ENCODE measurements at places on chromosomes 5 and 9.

GRCh38 chr5:91865915-91866314 is 482.8 kb upstream of the ARRDC3 start:
- peak; percentile 11 for DNase-seq

- DNase-seq = no peak
These were observed 83.1 kb downstream of the TEX10 start for GRCh38 chr9:100269656-100270055.

GRCh38 chr9:5920860-5921328 is 30.2 kb downstream of the MLANA start:
- DNase-seq = no peak

GRCh38 chr5:63563008-63563917 is 399.0 kb downstream of the HTR1A start:
- DNase-seq = no peak

DNA sequence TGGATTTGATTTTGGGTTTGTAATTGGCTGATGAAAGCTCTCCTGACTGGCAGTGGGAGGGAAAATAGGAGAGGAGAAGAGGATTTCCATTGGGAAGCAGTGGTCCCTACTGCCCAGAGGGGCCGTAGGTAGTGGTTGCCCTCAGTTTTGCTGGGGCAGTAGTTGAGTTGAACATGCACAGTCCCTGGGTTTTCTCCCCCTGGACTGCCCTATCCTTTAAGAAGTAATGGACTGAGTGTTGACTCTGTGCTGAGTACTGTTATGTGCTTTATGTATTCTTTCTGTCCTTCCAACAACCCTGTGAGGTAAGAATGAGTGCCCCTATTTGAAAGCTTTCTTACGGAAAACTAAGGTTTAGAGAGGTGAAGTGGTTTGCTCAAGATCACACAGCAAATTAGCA is 111.2 kb upstream of the RPS23 start:
- no peak for DNase-seq

DNA sequence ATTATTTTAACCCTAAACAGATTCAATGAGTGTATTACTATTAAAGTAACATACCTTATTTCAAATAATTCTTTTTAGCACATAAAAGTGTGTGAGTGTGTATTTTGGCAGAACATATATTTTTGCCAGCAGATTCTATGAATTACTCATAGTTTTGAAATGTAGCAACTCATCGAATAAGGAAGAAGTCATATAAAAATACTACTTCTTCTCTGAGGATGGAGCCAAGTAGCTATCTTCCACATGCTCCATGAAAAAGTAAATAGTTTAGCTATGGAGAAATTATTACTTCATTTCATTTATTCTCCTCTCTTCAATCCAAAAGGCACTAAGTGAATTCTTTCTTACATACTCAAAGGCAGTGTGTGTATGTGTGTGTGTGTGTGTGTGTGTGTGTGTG is 1090.4 kb upstream of the CDH6 start:
- DNase-seq = no peak

- DNase-seq = no peak
These were observed 565.2 kb upstream of the TLE4 start for GRCh38 chr9:79006546-79006945.

DNA sequence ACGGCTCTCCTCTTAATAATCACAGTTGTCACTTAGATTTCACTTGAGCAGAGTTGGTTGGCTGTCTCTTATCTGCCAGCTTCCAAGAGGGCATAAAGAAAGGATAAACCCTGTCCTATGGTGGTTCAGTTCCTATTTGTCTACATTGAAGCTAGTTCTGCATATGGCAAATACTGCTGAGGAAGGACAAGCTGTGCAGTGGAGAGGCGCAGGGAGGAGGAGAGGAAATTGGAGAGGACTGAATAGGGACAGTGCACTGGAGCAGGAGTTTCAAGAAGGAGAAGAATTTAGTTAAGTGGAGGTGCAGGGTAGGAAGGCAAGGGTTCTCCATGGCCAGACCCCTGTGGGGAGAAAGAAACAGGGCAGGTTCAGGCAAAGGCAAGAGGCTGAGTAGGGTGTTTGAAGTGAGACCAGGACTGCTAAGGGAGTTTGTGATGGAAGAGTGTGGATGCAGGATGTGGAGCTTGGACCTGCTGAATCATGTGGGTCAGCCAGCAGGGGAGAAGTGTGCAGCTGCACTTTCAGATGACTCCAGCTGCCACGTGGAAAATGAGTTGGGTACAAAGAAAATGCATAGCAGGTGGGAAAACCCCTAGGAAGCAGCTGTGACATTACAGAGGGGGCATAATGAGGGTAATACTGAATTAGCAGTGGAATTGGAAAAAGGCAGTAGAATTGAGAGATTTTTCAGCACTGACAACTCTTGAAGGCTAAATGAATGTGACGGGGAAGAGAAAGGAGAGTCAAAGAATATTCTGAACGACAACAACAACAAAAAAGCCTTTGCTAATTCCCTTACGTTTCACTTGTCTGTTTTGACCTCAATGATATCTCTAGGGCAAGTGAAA is 66.8 kb downstream of the MAMDC2 start:
- DNase-seq = no peak

GRCh38 chr5:81820863-81821262 is 70.0 kb upstream of the SSBP2 start:
- no peak for DNase-seq

- DNase-seq = no peak
These were observed 63.1 kb downstream of the RNF38 start for GRCh38 chr9:36337002-36337401.

DNA sequence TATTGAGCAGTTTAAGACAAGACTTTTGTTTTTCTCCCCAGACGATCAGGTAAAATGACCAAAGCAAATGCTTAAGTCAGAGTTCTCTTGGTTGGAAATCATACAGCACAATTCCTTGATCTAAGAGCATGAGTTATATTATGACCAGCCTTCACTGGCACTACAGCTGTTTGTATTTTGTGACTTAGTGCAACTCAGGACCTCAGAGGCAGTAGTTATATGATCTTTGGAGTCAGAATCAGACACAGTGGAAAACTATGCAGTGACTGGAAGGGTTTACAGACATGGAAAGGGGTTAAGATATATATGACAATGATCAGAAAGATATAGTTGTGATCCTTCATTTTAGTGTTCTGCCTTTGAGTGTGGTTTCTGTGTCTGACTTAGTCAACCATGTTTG is 24.3 kb downstream of the RAD23B start:
- no peak for DNase-seq

- DNase-seq = no peak
These were observed 104.7 kb upstream of the SSBP2 start for GRCh38 chr5:81855591-81855990.

- no peak for DNase-seq
These were observed 126.4 kb upstream of the COL5A1 start for GRCh38 chr9:134515026-134515821.

GRCh38 chr9:17795744-17796143 is 216.9 kb downstream of the SH3GL2 start:
- DNase-seq = no peak

DNA sequence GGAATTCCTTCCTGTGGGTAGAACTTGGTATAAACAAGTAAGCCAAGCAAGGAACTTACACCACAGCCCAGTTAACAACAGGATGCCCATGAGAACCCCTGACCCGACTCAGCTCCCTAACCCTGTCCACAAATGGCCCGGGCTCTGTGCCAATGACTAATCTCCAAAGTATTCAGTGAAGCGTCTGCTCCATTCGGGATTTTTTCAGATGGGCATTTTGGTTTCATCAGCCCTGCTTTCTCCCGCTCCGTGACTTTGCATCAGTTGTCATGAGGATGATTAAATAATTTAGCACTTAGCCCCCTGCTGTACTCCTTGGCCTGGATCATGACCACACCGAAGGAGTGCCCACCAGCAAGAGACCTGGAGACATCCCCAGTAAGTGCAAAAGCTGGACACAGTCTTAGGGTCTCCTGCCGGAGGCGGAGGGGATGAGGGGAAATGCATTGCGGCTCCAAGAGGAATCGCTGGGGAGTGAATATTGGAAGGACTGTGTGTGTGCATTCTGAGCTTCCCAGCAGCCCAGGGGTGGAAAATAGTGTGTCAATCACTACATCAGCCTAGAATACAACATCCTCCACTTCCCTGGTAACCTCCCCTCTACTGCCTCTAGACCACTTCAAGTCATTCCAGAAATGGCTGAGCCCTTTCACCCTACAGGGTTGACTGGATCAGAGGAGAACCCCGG is 41.4 kb upstream of the DNAH5 start:
- DNase-seq = no peak

GRCh38 chr5:74587300-74587699 is 53.2 kb downstream of the ENC1 start:
- DNase-seq = no peak

- DNase-seq = no peak
These were observed 14.3 kb downstream of the CEL start for GRCh38 chr9:133075925-133076630.

GRCh38 chr9:671997-672396 is 169.5 kb upstream of the DMRT1 start:
- no peak for DNase-seq

DNA sequence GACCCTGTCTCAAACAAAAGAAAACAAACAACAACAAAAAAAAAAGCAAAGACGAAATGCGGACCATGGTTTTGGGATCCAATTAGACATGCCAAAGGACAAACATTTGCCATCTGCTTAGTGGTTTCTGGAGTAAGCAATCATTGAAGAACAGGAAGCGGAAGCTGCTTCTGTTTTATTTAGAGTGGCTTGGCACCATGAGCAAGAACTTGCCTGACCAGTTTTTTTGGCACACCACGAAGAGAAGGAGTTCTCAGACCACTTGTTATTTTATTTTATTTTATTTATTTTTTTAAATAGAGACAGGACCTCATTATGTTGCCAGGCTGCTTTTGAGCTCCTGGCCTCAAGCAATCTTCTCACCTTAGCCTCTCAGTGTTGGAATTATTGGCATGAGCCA is 17.0 kb downstream of the BTF3 start:
- DNase-seq = no peak

DNA sequence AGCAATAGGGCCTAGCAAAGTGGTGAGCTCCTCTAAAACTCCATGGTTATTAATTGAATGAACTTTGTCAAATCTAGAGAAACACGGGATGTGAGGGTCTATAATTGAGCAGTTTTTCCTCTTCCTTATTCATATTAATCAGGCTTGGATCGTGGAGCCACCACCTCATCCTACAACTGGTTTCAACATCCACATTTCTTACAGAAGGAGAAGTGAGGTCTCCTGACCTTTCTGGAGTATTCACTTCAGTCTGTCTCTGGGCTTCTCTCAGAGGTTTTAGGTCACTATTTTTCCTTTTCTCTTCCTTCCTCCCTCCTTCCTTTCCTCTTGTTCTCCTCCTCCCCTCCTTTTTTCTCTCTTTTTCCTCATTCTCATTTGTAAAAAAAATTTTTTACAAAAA is 177.3 kb upstream of the ACTBL2 start:
- no peak for DNase-seq

- DNase-seq = peak; percentile 71
These were observed 72.3 kb downstream of the GNA14 start for GRCh38 chr9:77575785-77576184.

DNA sequence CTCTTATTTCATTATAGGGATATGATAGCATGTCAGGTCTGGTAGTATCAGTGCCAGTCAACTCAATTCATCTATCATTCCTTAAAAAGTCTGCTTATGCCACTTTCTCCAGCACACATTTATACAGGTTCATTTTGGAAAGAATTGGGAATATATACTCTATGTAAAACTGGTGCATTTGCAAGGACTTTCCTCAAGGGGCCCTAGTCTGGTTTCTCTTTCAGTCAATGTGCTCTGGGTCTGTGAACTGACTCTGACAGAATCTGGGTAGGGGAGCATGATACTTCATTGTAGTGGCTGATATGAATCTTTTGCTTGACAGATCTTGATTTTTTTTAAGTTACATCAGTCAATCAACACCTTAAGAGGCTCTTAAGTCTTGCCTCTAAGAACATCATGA is 313.9 kb downstream of the HTR1A start:
- DNase-seq = no peak

- DNase-seq = no peak
These were observed 149.4 kb downstream of the MACROH2A1 start for GRCh38 chr5:135249658-135250057.

DNA sequence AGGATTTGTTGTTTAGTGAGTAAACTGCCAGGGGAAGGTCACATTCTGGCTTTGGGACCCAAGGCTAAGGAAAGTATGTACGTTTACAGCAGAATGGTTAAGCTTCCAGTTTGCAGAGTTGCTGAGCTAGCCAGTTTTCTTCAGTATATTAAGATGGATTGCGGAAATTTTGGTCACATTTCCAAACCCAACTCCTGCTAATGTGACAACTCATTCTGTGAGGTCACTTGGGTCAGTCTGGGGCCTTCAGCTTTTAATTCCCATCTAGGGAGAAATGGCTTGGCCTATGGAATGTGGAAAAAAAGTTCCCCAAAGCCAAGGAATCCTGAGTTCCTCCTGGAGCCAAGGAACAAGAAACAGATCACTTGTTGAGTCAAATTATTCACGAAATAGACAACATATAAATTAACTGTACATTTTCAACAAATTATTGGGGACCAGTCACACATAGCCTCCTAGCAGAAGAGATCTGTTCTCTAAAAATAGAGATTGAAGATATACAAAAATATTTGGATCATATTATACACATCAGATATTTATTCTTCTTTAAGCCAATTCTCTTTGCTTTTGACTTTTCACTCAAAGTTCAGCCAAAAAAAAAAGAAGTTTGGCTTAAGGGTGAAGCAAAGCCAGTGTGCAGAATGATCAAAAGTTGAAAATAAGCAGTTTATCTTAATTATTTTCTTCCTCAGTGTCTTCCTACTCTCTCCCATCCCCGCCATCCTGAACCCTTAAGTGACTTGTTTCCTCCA is 8.8 kb downstream of the KCNV2 start:
- no peak for DNase-seq

GRCh38 chr9:136614372-136614922 is 48.3 kb upstream of the EGFL7 start:
- peak; percentile 13 for DNase-seq

DNA sequence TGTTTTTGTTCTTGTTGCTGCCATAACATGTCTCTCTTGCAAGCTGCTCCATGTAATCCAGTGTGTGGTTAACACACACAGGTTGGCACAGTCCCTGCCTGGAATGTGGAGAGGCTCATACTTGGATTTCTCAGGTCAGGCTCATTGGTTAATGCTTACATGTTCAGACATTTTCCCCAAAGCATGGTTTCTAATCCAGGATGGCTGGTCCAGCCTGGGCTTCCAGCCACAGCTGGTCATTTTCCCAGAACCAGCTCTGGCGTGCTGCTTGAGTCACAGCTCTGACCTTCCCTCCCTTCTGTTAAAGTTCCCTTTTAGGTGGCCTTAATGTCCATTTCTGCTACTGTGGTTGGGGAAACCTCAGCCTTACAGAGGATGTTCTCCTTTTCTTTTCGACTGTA is 294.3 kb downstream of the TAF11L14 start:
- no peak for DNase-seq

DNA sequence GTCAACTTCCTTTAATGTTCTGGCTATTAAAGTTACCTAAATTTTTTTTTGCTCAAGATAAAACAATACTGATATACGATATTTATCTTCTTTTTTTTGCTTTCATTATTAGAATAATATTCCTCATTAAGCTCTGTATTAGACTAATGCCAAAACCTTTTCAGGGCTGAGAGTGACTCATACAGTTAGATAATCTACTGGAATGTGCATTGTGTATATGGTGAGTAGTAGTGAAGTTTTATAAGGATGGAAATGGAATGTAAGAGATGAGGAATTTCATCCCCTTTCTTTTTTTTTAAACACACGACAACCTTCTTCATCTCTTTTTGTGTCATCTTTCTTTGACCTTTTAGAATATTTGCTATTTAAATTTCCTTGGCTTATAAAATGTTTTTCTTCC is 268.6 kb downstream of the ISL1 start:
- DNase-seq = no peak

Measured in iPS-NIHi11 (cell line).